ENCODE measurements at places on chromosomes 7 and 10. TPM values are rescaled to one million over a fixed set of nuclear protein-coding genes. Genes with fewer than 3 reads are reported as not detected.
A peak's percentile ranks its signal among the peaks of the same experiment; 100 is the strongest.

- DNase-seq: no peak
Measured at GRCh38 chr10:75660823-75661222, 229.4 kb downstream of the LRMDA start.

- no peak for DNase-seq
Measured at GRCh38 chr7:50957431-50957830, 174.7 kb upstream of the GRB10 start.

- DNase-seq: no peak
Measured at GRCh38 chr10:116866987-116867595, 17.8 kb downstream of the ENO4 start.

- DNase-seq: no peak
Measured at GRCh38 chr7:66739953-66740301, 606 bp upstream of the RABGEF1 start.

GRCh38 chr10:73979141-73979808 lies 18.6 kb upstream of the VCL start:
- no peak for DNase-seq

- DNase-seq: no peak
Measured at GRCh38 chr10:107971411-107971810, 806.9 kb upstream of the SORCS1 start.

GRCh38 chr10:122617476-122618270 lies 57.1 kb downstream of the DMBT1 start:
- no peak for DNase-seq

GRCh38 chr10:58362027-58362789 lies 23.0 kb upstream of the TFAM start:
- DNase-seq: no peak

DNA sequence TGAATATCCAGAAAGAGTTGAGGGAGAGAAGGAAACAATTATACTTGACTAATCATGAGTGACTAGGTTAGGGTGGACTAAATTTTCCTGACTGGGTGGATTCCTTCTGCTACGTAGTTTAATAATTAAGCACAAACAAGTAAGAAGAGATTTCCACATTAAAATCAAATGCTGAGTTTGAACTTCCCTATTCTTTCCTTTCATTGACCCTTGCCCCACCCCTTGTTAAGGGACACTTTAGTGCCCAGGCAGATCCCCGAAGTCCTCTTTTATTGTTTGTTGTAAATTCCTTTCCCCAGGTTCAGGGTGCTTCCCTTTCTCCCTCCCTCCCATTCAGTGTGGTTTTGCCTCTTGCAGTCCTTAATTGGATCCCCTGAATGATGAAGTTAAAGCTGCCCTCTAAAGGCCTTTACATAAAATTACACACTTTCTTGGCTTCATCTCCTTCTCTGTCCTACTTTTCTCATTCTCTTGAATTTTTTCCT lies 8.8 kb upstream of the SPAM1 start:
- no peak for DNase-seq

GRCh38 chr10:78454123-78454645 lies 420.5 kb downstream of the RPS24 start:
- no peak for DNase-seq

DNA sequence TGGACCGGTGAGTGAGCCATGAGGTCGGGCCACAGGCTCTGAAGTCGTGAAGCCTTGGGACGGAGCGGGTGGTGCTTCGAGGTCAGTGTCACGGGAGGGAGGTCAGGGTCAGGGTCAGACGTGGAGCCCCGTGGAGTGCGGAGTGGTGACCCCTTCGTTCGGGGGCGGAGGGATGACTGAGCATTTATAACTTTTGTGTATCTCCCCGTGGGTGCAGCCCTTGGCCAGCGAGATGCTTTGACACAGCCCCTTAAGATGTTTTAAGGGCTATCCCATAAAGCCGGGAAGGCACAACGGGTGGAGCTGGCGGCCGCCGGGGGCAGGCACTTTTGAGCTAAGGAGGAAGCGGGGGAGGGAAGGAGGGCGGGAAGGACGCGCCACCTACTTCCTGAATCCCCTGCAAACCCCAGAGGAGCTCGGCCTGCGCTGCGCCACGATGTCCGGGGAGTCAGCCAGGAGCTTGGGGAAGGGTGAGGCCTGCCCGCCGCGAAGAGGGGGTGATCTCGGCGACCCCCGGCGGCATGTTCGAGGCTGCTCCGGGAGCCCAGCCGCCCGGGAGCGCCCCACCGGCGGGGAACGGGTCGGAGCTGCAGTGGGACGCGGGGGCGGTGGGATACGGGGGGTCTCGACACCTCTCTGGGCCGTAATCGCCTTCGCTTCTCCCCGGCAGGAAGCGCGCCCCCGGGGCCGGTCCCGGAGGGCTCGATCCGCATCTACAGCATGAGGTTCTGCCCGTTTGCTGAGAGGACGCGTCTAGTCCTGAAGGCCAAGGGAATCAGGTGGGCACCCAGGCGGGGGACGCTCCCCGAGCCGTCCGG lies at the start of gene GSTO1:
Gene GSTO1 (plus strand): TSS at position 400 of the 818 bp plus-strand sequence. CDS start 37 bp downstream, at position 437.
- peak; percentile 64 for DNase-seq

- DNase-seq: no peak
Measured at GRCh38 chr7:2774935-2775334, 69.2 kb downstream of the GNA12 start.

- peak; percentile 75 for DNase-seq
Measured at GRCh38 chr10:33008499-33009243, 50.6 kb upstream of the ITGB1 start.

DNA sequence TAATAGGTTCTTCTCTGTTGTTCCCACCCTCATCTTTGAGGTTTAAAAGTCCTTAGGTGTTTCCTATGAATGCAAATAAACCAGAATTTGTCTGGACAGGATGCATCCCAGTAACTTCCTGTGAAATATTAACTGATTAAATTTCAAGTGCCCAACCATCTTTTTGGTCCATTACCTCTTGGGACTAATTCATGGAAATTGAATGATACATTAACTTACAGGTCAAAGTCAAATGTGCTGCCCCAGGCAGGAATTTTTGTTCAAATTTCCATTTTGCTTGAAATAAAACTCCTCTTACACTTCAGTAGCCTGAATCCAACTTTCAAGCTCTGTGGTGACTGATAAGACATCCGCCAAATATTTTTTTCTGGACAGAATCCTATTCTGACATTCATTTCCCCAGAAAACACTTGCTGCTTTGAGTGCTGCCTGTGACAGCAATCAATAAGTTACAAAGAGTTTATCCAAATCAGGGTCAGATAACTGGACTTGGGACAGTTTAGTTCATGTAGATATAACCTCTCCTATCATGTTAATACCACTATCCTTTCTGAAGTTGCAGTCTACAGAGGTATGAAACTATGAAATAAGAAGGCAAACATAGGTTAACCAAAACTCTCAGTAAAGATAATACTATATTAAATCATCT lies 383.5 kb downstream of the POM121L12 start:
- DNase-seq: no peak

DNA sequence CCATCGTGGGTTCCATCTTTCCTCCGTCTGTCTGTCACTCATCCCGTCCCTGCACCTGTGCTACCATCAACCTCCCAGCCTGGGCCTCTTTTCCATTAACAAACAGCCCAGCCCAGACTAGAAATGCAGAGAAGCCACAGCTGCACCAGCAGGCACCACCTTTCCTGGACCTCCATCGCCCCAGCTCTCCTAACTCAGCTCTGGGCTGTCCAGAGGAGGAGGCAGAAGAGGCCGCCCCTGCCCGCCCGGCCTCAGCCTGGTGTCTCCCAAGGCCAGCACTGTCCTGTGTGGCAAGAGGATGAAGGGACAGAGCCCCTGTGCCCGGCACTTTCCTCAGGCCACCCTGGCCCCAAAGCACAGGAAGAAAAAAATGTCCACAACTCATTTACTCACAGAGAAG lies 225.6 kb downstream of the PTPRN2 start:
- no peak for DNase-seq

GRCh38 chr7:26759108-26759507 lies 105.3 kb downstream of the SKAP2 start:
- DNase-seq: no peak

DNA sequence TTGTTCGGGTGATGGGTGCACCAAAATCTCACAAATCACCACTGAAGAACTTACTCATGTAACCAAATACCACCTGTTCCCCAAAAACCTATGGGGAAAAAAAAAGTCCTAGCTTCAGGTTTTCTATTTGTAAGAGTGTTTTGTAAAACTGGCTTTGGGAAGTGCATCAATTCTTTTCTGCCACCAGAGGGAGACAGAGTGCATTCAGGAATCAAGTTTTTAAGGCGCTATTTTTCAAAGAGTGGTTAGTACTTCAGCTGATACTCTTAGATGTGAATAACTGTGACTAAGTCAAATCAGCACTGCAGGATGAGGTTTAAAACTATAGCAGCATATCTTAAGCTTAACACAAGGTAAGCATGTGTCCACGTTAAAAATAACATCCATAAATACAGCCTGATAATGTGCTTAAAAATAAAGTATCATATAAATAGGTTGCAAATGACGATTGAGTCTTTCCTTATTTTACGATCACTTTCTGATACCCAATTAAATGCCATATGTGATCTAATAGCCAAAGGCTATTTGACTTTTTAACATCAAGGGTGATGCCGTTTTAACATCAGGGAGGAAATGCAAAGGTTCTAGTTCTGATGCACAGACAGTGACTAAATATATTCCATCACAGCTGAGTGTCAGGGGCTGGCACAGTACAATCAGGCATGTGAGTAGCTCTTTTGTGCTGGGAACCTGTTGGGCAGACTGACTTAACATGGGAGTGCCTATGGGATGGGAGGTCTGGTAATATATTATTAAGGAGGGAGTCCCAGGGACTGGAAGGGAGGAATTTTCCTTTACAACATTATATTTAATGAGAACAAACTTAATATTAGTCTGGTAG lies 10.6 kb upstream of the LYZL2 start:
- peak; percentile 33 for DNase-seq

DNA sequence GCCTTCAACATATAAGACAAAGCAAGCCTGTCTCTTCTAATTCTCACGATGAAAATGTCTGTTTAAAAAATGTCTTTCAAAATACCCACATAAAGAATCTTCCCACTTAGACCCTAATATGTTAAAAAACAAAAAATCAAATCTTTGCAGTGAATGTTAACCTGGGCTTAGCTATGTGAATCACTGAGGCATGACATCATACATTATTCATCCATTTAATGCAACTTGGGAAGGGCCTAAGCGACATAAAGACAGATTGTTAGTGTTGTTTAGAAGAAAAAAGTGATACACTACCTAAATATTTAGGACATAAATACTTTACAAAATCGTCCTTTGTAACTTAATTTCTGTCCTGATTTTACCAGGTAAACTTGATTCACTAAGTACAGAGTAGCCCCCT lies 648.5 kb upstream of the NRP1 start:
- DNase-seq: no peak

DNA sequence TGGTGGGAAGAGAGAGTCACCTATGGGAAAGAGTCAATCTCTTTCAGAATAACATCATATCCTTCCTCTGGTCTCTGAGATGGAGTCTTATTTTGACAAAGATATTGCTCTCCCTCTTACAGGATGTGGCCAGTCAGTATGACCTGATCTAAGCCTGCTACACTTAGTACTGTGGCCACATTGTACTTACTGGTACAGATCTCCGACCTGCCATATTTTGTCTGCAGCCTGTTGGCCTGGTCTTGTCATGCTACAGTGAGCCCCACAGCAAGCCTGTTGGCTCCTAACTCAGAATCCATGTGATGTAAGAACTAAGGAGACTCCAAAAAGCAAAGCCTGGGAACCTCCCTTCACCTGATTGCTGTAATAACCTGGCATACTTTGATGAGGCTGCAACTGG lies 377.8 kb downstream of the SFMBT2 start:
- DNase-seq: peak; percentile 6

DNA sequence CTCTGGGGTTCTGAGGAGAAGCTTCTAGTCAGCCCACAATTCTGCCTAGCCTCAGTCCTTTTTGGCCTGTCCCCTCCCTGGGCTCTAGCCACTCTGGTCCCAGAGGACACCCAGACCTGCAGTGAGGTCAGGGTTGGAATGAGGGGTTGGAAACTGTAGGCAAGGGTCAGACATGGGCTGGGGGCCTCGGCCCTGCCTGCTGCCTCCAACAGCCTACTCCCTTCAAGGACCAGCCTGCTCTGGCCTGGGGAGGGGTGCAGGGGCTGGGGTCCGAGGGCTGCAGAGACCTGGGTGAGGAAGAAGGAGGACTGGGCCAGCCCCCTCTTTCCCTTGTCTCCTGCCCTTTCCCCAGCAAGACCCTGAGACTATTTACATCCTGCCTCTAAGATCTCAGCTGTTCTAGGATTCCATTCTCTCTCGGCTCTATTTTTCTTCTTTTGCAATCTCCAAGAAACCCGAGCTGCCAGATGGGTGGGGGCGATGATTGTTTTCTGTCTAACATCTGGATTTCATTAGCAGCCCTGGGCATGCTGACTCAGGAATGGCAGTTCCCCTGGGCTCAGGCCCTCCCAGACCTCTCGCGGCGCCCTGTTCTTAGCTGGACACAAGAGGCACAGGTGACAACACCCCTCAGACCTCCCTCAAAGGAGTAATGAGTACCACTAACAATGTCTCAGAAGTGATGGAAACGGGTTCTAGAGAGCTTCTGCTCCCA lies 23.1 kb downstream of the ZCCHC24 start:
- DNase-seq: no peak

DNA sequence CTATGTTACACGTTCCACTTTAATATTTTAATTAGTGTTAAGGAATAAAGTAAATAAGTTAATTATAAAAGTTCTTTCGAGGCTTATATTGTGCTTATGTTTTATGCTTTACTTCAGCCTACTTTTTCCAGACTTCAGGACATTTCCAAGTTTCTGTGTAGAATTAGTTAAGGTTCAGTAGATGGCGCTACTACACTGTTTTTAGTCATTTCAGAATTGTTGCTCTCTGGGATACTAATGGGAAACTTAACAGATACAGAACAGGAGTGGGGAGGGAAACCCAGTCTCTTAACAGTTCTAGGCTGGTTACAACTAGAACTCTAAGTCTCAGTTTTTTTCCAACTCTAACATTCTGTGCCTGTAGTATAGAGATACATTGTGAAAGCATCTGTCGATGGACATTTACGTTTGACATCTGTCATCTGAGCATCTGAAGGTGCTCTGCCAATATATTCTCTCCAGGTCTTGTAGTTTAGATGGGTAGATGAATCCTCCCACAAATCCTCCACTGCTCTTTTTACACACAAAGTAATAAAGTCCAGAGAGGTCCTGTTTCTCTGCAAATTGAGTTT lies 56.8 kb upstream of the FAM171A1 start:
- DNase-seq: no peak

DNA sequence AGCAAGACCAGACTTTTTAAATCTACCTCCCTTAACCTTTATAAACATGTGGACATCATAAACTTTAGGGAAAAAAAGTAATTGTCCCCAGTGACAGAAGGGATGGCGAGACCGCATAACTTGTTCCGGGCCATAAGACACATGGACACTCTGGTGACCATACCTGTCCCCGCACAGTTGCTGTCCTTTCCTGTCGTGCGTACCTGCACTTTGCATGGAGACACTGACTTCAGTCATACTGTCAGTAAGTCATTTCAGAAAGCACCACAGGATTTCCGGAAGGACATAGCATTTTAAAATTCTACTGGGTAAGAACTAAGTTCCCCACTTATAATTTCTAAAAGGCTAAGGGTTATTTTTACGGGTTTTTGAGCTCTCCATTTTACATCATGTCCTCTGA lies 120.9 kb downstream of the CREB5 start:
- no peak for DNase-seq

CFTR gene
- not detected for total RNA-seq

AGR2 gene
- total RNA-seq: not detected

CRHR2 gene
- not detected for total RNA-seq

PDK4 gene
- total RNA-seq: not detected

ADAM22 gene
- 3.0 TPM for total RNA-seq

SRRT gene
- 239 TPM for total RNA-seq

TLL2 gene
- 0.09 TPM for total RNA-seq

VAX1 gene
- total RNA-seq: not detected

CNPY1 gene
- not detected for total RNA-seq

IFIT1 gene
- total RNA-seq: 6.3 TPM

NUTM2B gene
- total RNA-seq: 0.83 TPM

NACAD gene
- total RNA-seq: 0.50 TPM

TMEM270 gene
- not detected for total RNA-seq

SPACDR gene
- 3.7 TPM for total RNA-seq

CDK14 gene
- total RNA-seq: 0.27 TPM

All from activated CD8-positive, alpha-beta T cell treated with anti-CD3 and anti-CD28 coated beads for 36 hours (primary cell).